ENCODE measurements at places on chromosomes 1 and 21.

- no peak for DNase-seq
These were observed 55.0 kb upstream of the PSMG1 start for GRCh38 chr21:39238275-39238674.

DNA sequence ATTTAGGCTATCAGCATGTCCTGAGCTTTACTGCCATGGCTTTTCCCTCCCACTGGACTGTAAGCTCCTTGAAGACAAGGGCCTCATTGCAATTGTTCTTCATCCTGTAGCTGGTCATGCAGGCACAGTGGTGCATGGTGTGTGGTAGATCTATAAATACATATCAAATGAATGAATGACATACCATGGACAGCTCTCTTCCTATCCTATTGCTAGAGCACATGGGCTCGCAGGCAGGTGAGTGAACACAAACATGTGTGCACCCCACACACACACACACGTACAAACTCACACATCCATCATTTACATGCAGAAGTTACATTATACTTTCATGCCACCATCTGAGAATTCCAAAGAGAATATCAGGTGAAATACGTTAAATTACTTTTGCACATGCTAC, 172.9 kb upstream of the RUNX1 start:
- no peak for DNase-seq

DNA sequence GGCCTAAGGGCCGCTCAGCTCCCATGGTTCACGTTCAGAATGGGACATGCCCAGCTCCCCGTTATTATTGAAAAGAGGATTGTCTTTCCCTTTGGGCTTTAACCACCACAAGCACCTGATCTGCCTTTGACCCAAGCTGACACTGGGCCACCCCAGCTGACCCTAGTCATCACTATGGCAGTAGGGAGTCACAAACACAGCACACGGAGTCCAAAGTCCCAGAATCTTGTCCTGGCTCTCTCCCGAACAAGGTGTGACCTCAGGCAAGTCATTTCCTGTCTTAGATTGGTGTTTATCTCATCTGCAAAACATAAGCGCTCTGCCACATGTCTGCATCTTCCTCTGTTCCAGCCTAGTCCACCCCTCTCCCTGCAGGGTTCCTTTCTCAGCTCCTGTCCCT, 31.5 kb downstream of the IGFN1 start:
- no peak for DNase-seq

DNA sequence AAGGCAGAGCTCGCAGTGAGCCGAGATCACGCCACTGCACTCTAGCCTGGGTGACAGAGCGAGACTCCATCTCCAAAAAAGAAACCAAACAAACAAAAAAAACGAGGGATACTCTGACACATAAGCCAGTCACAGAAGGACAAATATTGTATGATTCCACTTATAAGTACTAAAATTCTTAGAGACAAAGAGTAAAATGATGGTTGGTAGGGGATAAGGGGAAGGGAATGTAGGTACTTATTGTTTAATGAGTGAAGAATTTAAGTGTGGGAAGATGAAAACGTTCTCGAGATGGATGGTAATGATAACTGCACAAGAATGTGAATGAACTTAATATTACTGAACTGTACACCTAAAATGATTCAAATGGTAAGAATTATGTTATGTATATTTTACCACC, 66.7 kb upstream of the GUCA2A start:
- no peak for DNase-seq

DNA sequence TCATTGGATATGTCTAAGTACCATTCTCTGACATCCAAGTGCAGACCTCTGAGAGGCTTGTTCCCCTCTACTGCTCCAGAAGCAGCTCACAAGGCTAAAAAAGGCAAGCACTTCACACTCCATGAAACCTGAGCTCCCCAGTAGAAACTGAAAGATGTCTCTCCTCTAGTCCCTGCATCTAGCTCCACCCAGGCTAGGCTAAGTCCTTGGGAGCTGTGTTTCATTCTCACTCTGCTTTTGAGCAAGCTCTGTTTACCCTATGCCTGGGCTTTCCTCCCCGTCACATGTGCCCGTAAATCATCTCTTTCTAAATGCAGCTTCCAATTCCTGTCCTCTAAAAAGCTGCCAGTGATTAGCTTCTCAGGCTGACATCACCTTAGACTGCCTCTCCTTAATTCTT, 39.0 kb downstream of the LRRC71 start:
- DNase-seq = no peak

- peak; percentile 60 for DNase-seq
These were observed 17.7 kb upstream of the A3GALT2 start for GRCh38 chr1:33338440-33339211.

- DNase-seq = peak; percentile 39
These were observed 28.4 kb downstream of the TMCC2 start for GRCh38 chr1:205255941-205256780.

GRCh38 chr1:163870666-163871065, 548.9 kb downstream of the NUF2 start:
- DNase-seq = peak; percentile 40

GRCh38 chr1:232508130-232508701, 121.7 kb downstream of the SIPA1L2 start:
- no peak for DNase-seq

DNA sequence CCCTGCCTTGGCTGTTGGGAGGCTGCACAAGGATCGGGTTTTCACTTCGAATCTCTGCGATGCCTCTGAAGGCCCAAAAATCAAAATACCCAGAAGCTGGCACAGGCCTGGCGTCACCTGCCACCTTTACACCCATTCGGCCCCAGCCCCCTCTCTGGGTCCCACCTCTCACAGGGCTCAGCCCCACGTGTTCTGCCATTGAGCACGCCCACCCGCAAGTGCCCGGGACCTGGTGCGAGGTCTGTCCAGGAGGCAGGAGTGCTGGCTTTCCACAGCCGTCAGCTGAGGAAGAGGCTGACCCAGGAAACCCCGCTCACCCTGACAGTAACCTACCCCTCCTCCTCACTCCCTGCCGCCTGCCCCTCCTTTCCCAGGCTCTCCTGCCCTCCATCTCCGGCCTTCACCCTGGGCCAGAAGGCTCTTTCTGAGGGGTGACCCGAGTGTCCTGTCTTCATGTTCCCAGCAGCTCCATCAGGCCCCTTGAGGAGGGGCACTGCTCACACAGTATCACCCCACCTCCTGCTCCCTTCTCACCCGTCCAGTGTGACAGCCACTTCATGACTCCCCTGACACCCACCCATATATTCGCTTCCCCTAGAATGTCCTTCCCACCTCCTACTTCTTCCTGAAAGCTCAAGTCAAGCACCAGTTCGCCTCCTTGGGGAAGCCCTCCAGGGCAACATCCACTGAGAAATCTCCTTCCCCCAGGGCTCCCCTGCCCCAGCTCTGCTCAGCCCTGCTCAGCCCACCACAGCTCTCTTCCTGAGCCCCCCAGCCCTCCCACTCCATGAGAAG, 13.5 kb downstream of the RCC2 start:
- no peak for DNase-seq

- no peak for DNase-seq
These were observed 234.7 kb upstream of the GJB5 start for GRCh38 chr1:34520111-34520510.

- no peak for DNase-seq
These were observed 202.4 kb downstream of the HMCN1 start for GRCh38 chr1:185936641-185937040.

DNA sequence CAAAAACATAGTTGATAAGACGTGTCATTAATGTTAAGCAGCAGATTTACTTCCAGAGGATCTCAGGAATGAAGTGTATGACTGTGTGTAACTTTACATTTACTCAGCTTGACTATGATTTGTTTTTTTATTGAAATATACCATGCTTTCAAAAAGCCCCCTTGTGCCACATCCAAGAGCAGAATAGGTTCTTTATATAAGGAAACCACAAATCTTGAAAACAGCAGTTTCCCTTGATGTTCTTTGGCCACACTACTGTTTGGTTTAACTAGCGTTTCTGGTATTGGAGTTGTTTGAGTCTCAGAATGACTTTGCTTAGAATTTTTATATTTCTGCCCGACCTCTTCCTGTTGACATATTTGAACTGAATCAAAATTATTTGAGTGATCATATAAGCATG, 25.0 kb downstream of the LRRC8C start:
- DNase-seq = no peak

- no peak for DNase-seq
These were observed 46.9 kb downstream of the CAPN2 start for GRCh38 chr1:223759273-223759672.

GRCh38 chr1:24925082-24925779, 4.8 kb downstream of the RUNX3 start:
- no peak for DNase-seq

DNA sequence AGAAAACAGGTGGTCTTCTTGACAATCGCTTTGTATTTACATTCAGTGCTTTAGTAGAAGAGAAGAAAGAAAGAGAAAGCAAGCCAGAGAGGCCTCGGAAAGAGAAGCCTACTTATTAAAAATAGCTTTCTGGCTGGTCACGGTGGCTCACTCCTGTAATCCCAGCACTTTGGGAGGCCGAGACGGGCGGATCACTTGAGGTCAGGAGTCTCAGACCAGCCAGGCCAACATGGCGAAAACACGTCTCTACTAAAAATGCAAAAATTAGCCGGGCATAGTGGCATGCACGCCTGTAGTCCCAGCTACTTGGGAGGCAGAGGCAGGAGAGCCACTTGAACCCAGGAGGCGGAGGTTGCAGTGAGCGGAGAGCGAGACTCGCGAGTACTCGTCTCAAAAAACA, 1.8 kb upstream of the SLC19A2 start:
- no peak for DNase-seq

GRCh38 chr1:53340660-53341520, 13.0 kb upstream of the LRP8 start:
- no peak for DNase-seq

DNA sequence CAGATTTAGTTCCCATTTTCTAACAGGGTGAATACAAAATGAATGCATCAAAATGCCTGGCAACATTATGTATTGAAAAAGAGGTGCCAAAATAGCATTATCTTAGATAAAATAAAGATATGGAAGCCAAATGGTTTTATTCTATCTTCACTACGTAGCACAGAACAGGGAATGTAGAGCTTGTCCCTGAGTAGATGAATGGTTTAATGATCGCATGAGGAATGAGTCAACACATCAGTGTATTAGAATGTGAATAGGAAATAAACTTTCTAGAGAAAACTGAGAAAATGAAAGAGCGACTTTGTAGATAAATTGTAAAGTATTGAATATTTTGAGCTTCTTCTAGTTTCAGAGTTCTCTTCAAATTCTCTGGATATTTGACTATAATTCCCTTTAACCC, 74.3 kb downstream of the BRINP3 start:
- no peak for DNase-seq

- DNase-seq = no peak
These were observed 12.6 kb downstream of the SLC45A1 start for GRCh38 chr1:8330271-8331125.

- DNase-seq = peak; percentile 95
These were observed 72.4 kb upstream of the BCAR3 start for GRCh38 chr1:93753791-93754763.

DNA sequence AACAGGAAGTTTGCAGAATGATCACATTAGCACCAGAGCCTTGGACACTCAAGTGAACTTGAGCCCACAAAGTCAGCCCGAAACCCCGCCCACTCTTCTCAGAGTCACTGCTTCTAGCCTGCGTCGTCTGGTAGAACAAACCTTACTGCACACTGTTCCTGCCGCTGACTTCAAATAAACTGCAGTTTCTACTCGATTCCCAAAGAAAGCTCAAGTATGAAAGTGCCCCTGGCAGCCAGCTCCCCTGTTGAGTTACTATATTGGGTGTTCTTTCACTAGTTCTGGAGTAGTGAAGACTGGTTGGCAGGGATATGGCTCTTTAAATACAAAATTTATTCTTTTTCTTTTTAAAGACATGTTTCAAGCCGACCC, 164.7 kb downstream of the GALNT2 start:
- no peak for DNase-seq

GRCh38 chr1:3355894-3356826, 98.3 kb upstream of the ARHGEF16 start:
- no peak for DNase-seq

DNA sequence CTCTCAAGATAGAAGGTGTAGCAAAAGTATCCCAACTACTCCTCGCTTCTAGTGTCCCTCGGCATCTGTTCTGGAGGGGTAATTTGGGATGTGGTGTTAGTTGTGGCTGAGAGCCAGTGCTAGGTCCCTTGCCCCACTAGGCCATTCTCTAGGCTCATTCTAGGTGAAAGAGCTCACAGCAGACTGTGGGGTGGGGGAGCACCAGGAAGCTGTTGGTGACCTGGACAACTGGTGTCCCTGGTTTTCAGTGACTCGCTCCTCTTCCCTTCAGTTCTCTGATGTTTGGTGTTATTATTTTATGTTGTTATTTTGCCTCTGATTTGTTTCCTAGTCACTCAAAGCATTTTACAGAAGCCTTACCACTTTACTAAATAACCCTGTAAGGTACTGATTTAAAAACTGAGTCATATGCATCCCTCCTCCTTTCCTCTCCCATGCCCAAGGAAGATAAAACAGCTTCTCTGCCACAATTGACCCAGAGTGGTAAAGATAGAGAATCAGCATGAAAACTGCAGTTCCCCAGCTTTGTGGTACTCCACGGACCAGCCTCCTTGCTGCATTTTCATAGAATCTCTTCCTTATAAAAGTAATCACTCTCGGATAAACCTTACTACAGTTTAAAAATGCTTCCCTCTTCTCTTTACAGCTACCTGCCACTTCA, 14.1 kb downstream of the DYRK3 start:
- DNase-seq = no peak

DNA sequence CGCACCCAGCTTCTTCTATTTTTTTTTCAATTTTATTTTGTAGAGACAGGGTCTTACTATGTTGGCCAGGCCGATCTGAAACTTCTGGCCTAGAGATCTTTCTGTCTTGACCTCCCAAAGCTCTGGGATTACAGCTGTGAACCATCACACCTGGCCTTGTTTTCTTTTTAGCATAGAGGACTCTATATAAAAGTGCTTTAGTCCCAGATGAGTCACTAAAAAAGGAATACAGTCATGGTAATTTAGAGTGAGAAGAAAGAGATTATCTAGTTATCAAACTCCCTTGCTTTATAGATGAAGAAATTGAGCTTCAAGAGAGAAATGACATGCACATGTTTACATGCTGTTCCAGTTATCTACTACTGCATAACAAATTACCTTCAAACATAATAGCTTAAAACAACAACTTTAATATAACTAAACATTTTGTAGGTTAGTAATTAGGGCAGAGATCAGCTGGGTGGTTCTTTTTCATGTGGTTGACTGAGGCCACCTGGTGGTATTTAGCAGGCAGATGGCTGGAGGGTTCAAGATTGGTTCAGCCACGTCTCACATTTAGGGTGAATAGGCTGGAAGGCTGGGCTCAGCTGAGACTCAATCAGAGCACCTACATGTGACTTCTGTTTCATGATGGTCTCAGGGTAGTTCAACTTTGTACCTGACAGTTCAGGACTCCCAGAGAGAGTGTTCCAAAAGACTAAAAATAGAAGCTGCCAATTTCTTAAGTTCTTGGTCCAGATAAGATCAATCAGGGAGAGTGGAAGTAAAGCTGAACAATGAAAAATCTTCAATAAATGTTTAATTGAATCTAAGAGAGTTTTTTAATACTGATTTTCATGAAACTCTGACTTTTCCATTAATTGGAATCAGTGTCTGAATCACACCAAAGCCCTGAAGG, 16.9 kb upstream of the MTF2 start:
- no peak for DNase-seq

DNA sequence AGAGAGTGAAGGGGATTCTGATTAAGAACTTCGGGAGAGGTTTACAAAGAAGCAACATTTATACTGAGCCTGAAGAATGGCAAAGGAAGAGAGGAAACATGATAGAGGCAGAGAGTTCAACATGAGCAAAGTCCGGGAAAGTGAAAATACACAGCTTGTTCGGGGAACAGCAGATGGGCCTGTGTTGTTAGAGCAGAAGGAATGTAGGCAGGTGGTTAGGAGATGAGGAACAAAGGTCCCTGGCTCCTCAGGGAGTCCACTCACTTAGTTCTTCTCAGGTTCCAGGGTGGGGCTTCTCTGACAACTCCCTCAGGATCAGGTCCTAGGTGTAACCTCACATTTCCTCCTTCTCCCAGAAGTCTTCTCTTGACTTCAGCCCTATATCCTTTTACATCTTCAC, 5.1 kb upstream of the ZNF326 start:
- no peak for DNase-seq

All from HS-5 (cell line).